ENCODE measurements at places on chromosomes 4 and X.

- DNase-seq, result no peak
These were observed 1.4 kb downstream of the PRKG2 start for GRCh38 chr4:81213671-81214070.

DNA sequence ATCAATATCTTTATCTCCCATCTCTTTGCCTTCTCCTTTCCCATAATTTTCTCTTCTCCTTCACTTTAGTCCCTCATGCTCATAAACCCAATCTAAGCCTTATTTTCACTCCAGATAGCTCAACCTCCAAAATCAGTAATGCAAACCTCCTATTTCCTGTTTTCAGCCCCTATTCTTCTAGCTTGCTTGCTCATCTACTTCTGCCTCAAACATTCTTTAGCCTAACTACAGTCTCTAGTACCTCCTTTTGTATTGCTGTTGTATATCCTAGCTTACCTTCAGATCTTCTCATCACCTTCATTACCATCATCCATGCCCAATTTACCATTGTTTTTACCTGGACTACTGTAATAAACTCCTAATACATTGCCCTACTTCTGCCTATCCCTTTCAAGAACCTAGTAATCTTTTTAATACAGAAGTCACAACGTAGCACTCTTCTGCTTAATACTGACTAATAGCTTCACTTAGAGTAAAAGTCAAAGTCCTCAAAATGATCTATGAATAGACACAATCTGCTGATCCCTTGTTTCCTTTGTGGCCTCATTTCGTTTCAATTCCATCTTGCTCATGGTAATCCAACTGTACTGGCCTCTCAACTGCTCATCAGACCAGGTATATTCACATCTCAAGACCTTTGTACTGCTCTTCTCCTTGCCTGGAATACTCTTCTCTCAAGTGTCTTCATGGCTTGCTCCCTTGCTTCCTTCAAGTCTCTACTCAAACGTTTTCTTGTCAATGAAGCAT lies 123.4 kb downstream of the FAM13A start:
- DNase-seq, result no peak

DNA sequence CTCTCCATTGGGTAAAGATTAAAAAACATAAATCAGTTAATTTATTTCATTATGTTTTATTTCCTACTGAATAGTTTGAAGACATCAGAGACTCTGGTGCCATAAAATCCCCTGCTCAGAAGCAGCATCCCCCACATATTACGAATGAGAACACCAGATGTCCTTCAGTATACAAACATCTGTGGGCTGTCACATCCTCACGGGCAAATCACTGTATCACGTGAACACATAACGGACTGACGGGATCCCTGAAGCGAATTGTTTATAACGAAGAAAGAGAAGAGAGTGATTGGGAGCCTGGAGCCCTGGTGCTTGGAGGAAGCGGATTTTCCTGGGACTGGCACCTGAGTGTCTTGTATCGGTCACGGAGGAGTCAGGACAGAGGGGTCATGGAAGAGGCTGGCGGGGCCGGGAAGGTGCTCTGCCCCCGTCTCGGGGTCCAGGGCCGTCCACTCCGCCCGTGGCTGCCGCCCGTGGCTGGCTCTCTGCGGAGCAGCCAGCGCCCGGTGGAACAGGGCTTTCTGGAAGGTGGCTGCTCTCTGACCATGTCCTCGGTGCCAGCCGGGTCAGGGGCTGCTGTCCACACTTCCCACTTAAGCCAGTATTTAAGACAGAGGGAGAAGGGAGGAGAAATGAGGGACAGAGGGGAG lies 452.7 kb upstream of the FAT1 start:
- DNase-seq, result no peak

GRCh38 chrX:119222932-119223331 lies 13.2 kb upstream of the PGRMC1 start:
- DNase-seq, result no peak

DNA sequence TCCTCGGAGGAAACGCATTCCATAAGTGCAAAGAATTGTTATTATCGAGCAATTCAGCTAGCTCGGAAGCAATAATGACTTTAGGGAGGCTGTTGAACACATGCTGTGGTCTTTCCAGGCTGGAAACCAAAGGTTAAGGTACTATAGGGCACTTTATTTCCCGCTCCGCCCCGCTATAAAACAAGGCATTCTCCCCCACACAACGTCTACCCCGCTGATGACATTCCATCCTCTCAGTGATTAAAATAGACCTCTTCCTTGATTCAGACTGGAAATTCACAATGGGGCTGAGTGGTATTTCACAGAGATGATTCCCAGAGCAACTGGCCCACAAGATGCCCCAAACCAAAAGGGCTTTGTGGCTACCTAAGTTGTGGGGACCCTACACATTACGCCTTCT lies 196.4 kb downstream of the STIM2 start:
- no peak for DNase-seq

DNA sequence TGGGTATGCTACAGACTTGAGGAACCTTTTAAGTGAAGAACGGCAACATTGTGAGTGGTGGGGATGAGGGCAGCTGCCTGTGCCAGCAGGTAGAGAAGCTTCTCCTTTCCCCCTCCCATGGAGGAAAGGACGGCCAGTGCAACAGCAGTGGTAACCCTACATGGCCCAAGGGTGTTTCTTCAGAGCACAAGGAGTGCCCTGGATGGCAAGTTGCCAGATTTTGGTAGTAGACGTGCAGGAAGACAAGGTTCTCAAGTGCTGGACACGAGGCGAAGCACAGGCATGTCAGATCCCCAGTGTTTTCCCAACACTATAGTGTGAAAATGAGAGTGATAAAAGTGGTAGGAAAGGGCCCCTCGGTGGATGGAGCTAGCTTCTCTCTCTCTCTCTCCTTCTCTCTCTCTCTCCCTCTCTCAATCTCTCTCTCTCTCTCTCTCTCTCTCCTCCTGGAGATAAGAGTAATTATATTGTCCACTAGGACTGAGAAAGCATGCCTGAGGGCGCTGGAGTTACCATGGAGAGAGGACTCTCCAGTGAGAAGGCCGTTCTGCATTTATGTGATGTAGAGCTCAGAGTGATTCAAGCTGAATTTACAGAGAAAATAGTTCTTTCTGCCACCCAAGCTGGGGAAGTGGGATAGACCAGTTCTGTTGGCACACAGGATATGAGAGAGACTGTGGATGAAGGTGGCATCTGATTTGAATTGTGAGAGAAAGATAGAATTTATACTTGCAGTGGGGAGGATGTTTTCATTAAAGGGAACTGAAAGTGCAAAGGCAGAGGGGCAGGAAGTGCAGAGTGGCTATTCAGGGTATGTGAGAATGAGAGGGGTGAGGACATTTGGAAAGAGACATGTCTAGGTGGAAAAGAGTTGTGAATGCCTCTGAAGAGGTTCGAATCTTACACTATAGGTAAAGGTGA lies 25.7 kb upstream of the TRPC3 start:
- peak; percentile 26 for DNase-seq

GRCh38 chr4:36243355-36244256 lies 708 bp downstream of the ARAP2 start:
- peak; percentile 54 for DNase-seq

GRCh38 chrX:70755850-70756249 lies 152.7 kb downstream of the TEX11 start:
- DNase-seq, result peak; percentile 66

- DNase-seq, result no peak
These were observed at the start of gene CFAP47 for GRCh38 chrX:35919536-35920309. Gene CFAP47 (plus strand): TSS chrX:35919734. CDS start chrX:35919800, 66 bp downstream.

GRCh38 chr4:169215656-169216055 lies 55.1 kb downstream of the SH3RF1 start:
- no peak for DNase-seq

DNA sequence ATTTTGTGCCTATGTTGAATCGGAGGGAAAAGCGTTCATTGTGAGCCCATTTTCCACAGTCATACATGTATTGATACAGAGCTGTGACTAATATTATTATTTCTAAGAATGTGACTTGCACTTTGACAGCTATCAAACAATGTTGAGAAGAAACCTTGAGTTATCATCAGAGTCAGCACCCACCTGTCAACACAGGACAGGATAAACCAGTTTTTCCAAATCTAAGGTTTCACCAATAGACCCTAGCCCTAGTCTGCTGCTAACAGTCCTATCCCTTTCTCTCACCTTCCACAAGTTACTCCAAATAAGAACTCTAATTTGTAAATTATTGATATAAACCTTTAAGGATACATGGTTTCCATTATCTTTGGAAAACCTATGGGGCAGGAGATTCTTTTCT lies 47.7 kb upstream of the DHX15 start:
- no peak for DNase-seq

GRCh38 chr4:22504922-22505321 lies 10.9 kb downstream of the ADGRA3 start:
- no peak for DNase-seq

DNA sequence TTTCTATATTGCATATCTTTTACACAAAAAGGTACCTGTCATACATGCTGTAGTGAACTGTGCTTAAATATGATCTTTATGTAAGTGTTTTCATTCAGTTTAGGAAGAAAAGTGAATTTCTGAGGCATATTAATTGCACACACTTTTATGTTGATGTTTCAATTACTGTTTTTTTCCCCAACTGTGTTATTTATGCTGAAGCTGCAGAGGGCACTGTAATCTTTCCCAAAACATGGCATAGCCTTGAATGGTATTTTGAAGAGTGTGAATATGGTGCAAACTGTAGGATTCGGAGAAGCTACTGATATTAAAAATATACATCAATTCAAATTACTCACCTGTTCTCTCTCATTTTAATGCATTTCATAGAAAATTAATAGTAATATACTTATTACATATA lies 6.0 kb upstream of the CENPE start:
- no peak for DNase-seq

GRCh38 chrX:43679778-43680177 lies 23.7 kb downstream of the MAOA start:
- no peak for DNase-seq

GRCh38 chr4:38489924-38490639 lies 173.9 kb upstream of the KLF3 start:
- no peak for DNase-seq

- DNase-seq, result peak; percentile 40
These were observed 46.7 kb downstream of the C4orf46 start for GRCh38 chr4:158624889-158625478.

GRCh38 chr4:189510601-189511000 lies 430.1 kb upstream of the FRG1 start:
- DNase-seq, result no peak

DNA sequence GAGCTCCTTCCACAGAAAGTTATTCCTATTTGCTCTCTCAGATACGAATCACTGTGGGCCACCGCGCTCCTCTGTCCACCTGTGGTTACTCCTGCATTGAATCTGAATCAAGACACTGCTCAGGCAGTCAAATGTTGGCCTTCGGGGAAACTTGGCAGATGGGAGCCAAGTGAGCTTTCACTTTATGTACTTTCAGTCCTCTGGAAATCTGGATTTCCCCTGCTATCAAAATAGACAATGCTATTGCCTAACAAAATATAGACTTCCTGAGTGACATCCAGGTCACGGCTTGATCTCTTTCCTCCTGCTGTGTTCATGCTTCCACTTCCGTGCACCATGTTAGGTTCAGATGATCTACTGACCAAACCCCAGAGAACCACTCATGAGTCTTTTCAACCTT lies 43.8 kb downstream of the FHL1 start:
- DNase-seq, result no peak

DNA sequence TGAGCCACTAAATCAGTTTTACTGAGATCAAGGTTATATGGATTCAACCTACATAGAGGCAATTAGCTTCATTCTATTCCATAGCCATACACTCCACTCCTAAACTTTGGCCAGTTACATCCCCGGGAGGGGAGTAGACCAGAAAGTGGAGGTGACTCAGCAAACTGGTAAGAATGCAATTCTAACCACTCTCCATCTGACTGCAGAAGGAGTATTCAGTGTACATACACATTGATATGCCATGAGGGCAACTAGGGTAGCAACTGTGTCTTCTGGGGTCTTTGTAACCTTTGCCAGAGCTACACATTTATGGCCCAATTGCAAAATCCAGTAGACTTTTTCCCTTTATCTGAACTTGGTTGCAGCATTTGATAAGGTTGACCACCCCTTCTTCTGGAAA lies 7.6 kb downstream of the SLC25A43 start:
- DNase-seq, result no peak

DNA sequence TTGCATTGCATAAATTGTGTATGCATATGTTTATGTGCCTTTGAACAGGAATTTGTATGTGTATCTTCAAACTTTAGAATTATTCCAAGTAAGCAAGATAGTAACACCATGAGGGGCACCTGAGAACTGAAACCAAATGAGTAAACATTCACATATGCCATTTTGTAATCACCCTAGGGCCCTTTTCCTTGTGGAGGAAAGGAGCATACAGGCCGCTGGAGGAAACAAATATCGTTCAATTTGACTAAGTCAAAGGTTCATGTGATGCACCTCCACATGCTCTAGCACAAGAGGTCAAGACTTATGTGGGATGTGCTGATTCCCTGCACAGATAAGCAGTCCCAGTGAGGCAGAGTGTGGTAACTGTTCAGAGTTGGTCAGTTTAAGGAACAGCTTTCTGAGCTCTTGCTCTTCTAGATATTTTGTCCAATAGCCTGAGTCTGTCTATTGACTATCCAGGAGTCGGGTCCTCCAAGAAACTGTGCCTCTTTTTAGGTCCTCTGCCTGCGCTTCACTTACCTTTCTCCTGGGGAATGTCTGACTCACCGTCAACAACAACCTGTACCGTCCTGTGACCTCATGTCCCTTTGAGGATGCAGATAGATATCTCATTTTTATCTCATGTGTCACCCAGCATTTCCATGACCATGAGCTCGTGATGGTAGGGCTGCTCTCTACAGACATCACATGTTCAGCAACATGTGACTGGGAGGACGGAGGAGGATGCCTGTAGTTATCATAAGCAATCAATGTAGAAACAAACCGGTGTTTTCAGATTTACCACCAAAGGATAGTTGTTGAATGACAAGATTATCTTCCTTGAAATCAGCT lies 196.9 kb downstream of the NWD2 start:
- DNase-seq, result no peak

DNA sequence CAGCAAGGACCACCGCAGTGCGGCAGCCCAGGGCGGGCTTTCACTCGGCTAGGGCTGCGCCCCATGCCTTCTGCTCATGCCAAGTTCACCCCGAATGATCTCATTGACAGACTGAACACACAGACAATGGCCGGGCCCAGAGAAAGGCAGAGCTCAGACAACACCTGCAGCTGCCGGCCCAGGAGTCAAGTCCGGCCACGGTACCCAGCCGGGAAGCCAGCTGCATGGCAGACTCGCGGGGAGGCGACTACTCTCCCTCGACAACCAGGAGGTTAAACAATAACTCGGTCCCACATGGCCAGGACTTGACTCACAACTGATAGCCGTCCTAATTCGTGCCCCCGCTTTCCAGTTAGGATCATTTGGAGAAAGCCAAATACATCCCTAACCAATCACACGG lies 50.4 kb downstream of the ABLIM2 start:
- DNase-seq, result no peak

Data from activated CD4-positive, alpha-beta T cell treated with anti-CD3 and anti-CD28 coated beads, Interleukin-10, Interleukin-2, amounts not matched to agents 100 ng/mL and 50 ng/mL, durations not matched to agents 16 hours and 8 hours (primary cell).